ENCODE measurements at places on chromosomes 3 and 15.

DNA sequence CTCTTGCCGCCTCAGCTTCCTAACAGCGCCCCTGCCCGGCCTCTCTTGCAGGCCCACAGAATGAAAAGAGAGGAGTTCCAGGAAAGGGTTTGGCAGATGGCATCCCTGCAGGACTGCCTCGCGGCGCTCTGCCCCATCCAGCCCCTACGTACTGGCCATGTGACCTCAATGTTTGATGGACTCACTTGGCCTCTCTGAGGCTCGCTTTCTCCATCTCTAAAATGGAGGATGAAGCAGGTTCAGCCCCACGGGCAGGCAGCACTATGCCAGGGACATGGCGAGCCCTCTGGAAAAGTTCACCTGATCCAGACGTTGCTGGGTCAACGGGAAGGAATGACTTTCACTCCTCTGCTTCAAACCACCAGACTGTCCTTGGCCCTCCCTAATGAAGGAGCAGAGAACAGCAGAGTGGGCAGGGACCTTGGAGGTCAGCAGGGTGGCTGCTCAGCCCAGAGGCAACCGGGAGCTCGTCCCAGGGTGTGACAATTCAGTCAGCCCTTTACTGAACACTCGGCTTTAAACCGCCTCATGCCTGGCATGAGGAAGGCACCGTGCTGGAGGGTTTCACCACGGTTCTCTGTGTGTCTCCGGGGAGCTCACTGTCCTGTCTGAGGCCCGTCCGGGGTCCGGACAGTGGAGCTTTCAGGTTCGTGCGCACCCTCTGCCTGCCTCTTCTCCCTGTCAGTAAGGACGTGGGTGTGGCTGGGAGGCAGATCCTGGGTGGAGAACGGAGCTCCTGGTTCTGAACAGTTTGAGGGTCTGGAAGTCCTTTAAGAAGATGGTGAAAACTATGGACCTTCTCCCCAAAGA is 101.3 kb downstream of the LINGO1 start:
- no peak for DNase-seq

GRCh38 chr3:39754549-39754948 is 54.9 kb upstream of the MYRIP start:
- DNase-seq = no peak

GRCh38 chr15:74010929-74011540 is 16.5 kb downstream of the PML start:
- no peak for DNase-seq

- DNase-seq = no peak
Measured at GRCh38 chr3:105999856-106000255, 131.0 kb upstream of the CBLB start.

DNA sequence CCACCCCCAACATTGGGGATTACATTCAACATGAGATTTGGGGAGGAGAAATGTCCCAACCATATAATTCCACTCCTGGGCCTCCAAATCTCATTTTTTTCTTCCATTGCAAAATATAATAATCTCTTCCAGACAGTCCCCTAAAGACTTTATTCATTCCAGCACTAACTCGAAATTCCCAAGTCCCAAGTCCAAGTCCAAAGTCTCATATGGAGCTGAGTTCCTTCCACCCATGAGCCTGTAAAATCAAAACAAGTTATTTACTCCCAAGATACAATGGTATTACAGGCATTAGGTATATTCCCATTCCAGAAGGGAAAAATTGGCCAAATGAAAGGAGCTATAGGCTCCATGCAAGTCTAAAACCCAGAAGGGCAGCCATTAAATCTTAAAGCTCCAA is 56.7 kb downstream of the P2RY1 start:
- no peak for DNase-seq

DNA sequence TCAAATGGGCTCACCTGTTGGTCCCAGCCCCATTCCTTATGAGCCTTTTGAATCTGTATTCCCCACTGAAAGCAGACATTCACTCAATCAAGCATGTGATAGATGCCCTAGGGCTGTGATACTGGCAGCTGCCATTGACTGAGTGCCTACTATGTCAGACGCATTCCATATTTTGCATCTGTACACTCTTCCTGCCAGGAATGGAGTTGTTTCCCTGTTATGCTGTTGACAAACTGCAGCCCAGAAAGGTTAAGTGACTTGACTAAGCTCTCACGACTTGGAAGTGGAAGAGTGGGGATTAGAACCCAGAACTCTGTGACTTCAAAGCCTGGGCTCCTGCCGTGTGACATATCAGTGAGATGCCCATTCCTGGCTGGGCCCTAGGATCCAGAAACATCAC is 211.4 kb downstream of the RPLP1 start:
- no peak for DNase-seq

DNA sequence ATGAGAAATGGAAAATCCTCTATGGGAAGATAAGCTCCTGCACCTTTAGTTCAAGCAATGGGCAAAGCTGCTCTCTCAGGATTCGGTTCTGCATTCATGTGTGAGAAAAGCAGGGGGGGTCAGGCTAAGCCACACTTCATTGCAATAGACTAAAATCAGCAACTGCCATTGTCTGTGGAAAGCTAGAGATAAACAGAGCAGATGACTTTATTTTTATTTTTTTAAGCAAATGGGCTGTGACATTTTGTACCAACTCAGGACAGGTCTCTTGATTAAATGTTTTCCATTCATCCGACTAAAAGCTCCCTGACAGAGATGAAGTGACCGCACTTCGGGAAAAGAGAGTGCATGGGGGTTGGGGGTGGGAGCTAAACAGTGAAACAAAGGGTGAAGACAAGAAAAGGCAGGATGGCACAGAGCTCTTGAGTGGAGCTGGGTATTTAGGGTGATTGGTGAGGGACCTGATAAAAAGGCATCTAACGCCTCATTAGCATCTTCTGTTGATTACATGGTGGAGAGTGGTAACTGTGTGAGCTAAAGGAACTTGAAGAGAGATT is 987.4 kb downstream of the TUSC7 start:
- no peak for DNase-seq

All from KG1 (cell line).